ENCODE measurements at places on chromosomes 3 and 15.

DNA sequence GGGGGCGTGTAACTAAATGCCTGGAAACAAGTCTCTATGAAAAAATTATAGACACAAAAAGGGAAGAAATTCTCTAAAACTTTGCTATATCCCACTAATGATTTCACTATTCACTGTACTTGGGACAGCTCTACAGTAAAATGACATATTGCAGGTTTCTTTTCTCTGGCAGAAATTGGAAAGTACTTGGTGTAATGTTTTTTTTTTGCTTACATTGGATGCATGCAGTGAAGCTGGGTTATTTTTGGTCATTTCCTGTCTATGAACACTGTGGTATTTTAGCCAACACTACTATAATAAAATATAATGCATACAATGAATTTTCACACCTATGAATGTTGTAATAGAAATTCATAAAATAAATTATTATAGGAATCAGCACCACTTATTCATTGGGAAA lies 109.7 kb downstream of the LRRC49 start:
- DNase-seq, result no peak

DNA sequence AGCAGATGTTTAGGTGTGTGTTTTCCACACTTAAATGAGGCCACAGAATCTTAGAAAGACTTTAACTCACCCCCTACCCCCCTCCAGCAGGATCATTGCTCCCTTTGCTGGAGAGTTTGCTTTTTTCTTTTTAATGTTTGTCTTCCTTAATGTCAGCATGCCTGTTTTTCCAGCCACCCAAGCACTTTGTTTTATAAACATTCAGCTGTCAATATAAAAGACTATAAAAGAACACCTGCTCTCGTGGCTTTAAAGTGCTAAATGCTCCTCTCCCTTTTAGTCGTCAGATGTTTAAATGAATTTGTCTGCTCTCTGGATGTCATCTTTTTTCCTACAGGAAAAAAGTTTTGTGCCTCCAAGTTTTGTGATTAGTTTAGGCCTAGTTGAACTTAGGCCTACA lies 61.7 kb downstream of the SIDT1 start:
- no peak for DNase-seq

- no peak for DNase-seq
Measured at GRCh38 chr3:160973067-160973809, 131.9 kb downstream of the B3GALNT1 start.

GRCh38 chr3:122767540-122768372 lies 25.9 kb downstream of the HSPBAP1 start:
- no peak for DNase-seq

Measured in activated T-cell treated with anti-CD3 and anti-CD28 coated beads, Interleukin-2, amount 50 U/mL, for 1 hour (primary cell).